Activated CD4-positive, alpha-beta T cell treated with anti-CD3 and anti-CD28 coated beads, Interleukin-2, amount 10 ng/mL, durations not matched to agents 7 days and 5 days (primary cell): ENCODE measurements at places on chromosomes 12 and 14. TPM values are rescaled to one million over a fixed set of nuclear protein-coding genes. Genes with fewer than 3 reads are reported as not detected.
A peak's percentile ranks its signal among the peaks of the same experiment; 100 is the strongest.

Gene TAS2R9
- not detected for total RNA-seq

- no peaks in the 10 kb centered on the region for H3K4me1 ChIP-seq
- H3K27me3 ChIP-seq: no peaks in the 10 kb centered on the region
- no peak overlapping the region for H3K27ac ChIP-seq
- H3K4me3 ChIP-seq: no peak overlapping the region
Observed at GRCh38 chr12:58554522-58555157, 365.7 kb downstream of the LRIG3 start.

DNA sequence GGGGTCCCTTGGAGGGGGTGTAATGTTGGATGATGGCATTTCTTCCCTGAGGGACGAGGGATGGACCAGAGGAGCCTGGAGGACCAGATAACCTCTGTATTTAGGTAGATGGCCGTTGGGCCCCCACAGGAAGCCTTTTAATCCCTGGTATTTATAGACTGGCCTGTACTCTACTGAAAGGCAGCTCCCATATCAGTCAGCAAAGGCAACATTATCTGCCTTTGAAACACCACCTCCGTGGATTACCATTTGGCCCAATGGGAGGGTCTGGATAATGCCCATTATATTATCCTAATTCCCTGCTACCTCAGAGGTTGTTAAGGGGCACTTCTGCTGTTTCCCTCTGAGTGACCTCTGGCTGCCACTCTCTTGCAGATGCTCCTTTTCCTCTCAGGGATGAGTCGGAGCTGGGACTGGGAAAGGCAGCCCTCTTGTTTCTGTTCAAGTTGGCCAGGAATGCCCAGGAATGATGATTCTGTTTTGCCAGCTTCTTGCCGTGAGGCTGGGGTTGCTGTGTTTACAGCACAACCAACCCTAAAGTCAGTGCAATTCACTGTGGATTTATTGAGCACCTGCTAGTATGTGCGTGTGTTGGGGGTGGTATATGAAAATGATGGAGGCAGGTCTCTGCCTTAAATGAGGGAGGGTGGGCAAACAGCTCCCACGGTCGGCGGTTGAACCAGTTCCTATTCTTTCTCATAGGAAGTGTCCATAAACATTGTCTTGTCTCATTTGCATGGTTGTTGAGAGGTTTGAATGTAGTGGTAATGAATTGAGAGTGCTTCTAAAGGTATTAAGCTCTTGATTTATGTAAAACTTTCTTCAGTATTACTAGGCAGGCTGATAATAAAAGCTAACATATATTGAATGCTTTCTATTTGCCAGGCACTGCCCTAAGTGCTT is 18.1 kb downstream of the SUSD6 start:
- no peaks in the 10 kb centered on the region for H3K27me3 ChIP-seq
- H3K4me3 ChIP-seq: no peak overlapping the region
- peaks cover 91% of the 10 kb centered on the region for H3K4me1 ChIP-seq
- peak overlapping the region; percentile 21 for H3K27ac ChIP-seq

- no peak overlapping the region for H3K27ac ChIP-seq
- peaks cover 4% of the 10 kb centered on the region for H3K4me1 ChIP-seq
- no peak overlapping the region for H3K4me3 ChIP-seq
- no peaks in the 10 kb centered on the region for H3K36me3 ChIP-seq
Observed at GRCh38 chr12:101927999-101928398, 50.6 kb downstream of the DRAM1 start.

GRCh38 chr14:90523544-90523943 is 126.7 kb downstream of the CALM1 start:
- H3K36me3 ChIP-seq: peaks cover 2% of the 10 kb centered on the region
- H3K4me3 ChIP-seq: no peak overlapping the region
- H3K27me3 ChIP-seq: no peaks in the 10 kb centered on the region
- H3K4me1 ChIP-seq: no peaks in the 10 kb centered on the region

GRCh38 chr12:105332925-105333324 is 2.4 kb downstream of the C12orf75 start:
- no peaks in the 10 kb centered on the region for H3K27me3 ChIP-seq
- peaks cover 84% of the 10 kb centered on the region for H3K4me1 ChIP-seq
- H3K4me3 ChIP-seq: peak overlapping the region; percentile 89
- no peak overlapping the region for H3K27ac ChIP-seq

- H3K36me3 ChIP-seq: no peaks in the 10 kb centered on the region
- H3K27ac ChIP-seq: no peak overlapping the region
- no peaks in the 10 kb centered on the region for H3K27me3 ChIP-seq
- DNase-seq: no peak
- no peak overlapping the region for H3K4me3 ChIP-seq
- no peaks in the 10 kb centered on the region for H3K4me1 ChIP-seq
Observed at GRCh38 chr12:16121953-16122352, 155.5 kb downstream of the SLC15A5 start.

GRCh38 chr14:35438910-35439713 is 34.6 kb upstream of the NFKBIA start:
- no peaks in the 10 kb centered on the region for H3K36me3 ChIP-seq
- no peak for DNase-seq
- H3K4me3 ChIP-seq: no peak overlapping the region
- peaks cover 4% of the 10 kb centered on the region for H3K4me1 ChIP-seq
